ENCODE measurements at places on chromosomes 16 and 17. TPM values are rescaled to one million over a fixed set of nuclear protein-coding genes. Genes with fewer than 3 reads are reported as not detected.
A peak's percentile ranks its signal among the peaks of the same experiment; 100 is the strongest.

DNA sequence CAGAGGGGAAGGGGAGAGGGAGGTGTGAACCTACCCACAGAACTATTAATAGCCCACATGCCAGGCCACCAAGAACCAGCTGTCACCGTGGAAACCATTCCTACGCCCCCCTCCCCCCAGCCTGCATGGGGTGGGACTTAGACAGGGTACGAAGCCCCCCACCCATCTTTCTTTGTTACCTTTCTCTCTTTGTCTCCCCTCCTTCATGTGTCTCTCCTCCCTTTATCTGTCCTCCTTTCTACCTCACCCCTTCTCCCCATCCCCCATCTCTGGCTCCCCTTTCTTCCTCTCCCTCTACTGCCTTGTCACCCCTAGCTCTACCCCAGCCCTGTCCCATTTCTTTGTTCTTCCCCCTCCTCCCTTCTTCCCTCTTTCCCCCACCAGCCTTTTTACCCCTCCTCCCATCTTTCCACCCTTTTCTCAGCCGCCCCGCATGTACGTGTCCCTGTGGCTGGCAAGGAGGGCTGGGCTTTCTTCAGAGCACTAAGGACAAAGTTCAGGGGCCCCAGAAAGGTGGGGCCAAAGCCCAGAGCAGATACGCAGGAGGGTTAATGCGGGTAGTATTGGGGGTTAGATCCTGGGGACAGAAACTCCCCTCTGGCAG lies 8.0 kb downstream of the THRA start:
- DNase-seq = no peak

GRCh38 chr16:67481561-67482232 lies 740 bp upstream of the ATP6V0D1 start:
- peak; percentile 43 for DNase-seq

DNA sequence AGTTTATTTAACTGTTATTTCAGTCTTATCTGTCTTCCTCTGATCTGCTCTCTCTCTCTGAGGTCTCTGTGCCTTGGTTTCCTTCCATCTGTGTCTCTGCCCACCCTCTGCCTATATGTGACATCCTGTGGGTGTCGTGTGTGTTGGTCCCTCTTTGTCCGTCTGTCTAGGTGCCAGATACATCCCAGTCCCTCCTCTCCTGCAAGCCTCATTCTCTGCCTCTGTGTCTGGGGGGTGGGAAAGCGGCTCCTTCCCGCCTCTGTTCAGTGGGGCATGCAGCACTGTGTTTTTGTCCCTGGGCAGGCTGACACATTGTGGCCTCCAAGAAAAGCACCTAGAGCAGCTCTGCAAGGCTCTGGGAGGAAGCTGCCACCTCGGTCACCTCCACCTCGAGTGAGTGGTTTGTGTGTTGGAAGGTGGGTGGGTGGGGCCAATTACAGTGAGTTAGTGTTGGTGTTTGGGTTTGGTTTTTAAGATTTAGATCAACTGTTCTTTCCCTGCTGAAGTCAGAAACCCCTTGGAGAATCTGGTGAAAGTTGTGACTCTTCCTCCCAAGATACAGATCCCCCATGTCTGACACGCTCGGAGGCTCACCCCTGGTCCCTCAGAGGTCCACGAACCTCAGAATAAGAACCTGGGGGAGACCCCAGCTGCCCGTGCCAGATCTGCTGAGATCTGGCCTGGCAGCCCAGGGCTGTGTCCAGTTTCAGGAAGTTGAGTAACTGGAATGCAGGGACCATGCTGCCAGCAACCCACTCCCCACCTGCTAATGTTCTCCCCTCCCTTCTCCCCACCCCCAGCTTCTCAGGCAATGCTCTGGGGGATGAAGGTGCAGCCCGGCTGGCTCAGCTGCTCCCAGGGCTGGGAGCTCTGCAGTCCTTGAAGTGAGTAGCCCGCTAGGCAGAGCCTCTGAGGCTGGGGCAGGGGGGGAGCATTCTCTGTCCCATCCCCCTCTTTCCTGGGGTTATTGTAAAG lies 50.9 kb upstream of the CPNE2 start:
- no peak for DNase-seq

GRCh38 chr17:32123782-32124181 lies 18.5 kb upstream of the RHOT1 start:
- DNase-seq = peak; percentile 38

DNA sequence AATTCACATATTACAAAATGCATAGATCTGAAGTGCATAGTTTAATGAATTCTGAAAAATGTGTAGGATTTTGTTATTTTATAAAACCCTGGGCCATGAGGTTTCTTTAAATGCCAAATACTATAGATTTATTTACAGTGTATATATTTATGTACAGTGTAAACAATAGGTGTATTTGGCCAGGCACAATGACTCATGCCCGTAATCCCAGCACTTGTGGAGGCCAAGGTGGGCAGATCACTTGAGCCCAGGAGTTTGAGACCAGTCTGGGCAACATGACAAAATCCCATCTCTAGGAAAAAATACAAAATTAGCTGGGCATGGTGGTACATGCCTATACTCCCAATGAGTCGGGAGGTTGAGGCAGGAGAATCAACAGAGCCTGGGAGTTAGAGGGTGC lies 249.4 kb downstream of the PRKCA start:
- no peak for DNase-seq

GRCh38 chr17:45740553-45741330 lies 43.4 kb upstream of the CRHR1 start:
- peak; percentile 13 for DNase-seq

DNA sequence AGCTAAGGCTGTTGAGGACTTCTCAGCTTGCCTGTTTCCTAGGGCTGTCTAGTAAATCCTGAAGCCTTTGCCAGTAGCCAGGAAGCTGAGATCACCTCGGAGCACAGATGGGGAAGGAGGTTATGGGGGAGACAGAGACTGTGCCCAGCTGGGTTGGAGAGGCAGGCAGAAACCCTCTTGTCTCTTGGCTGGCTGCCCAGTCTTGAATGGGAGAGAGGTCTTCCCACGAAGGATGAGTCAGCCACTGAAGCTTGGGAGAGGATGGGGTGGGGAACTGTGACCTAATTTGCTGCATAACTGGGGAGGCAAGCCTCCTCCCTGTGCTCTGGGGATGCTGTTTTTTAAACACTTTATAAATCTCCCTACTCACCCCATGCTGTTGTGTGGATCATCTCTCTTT lies 69.8 kb downstream of the SHISA9 start:
- DNase-seq = no peak

- peak; percentile 44 for DNase-seq
Measured at GRCh38 chr16:15950161-15950854, 892 bp downstream of the ABCC1 start.

Gene CARD14
- total RNA-seq = not detected

Gene ANKFN1
- total RNA-seq = under 0.01 TPM

Gene CLEC19A
- total RNA-seq = not detected

Gene CCL16
- total RNA-seq = not detected

Gene TOX3
- not detected for total RNA-seq

Gene CD300H
- total RNA-seq = not detected

Gene FOXL1
- 23.9 TPM for total RNA-seq

Data from IMR-90 (cell line).